ENCODE measurements at places on chromosomes 1 and 21. TPM values are rescaled to one million over a fixed set of nuclear protein-coding genes. Genes with fewer than 3 reads are reported as not detected.

DNA sequence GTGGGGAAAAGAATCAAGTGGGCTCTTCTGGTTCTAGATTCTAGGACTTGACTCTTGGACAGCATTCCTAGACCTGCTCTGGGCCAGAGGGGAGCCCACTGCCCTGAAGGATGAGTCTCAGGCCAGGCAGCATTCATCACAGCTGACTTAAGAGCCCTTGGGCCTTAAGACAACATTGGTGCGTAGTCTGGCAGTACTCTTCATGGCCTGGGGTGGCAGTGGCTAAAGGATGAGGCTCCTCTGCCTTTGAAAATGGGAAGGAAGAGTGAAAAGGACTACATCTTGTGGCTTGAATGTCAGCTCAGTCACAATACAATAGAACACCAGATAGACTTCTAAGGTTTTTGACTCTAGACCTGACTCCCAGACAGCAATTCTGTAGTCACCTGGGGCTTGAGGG is 1415.1 kb upstream of the PRMT6 start:
- no peak for DNase-seq
- H3K4me3 ChIP-seq = no peak overlapping the region
- no peaks in the 10 kb centered on the region for H3K36me3 ChIP-seq
- no peak overlapping the region for H3K27ac ChIP-seq
- no peaks in the 10 kb centered on the region for H3K27me3 ChIP-seq

- H3K27me3 ChIP-seq = peaks cover 9% of the 10 kb centered on the region
- no peaks in the 10 kb centered on the region for H3K36me3 ChIP-seq
- H3K27ac ChIP-seq = no peak overlapping the region
- no peaks in the 10 kb centered on the region for H3K4me1 ChIP-seq
- no peak overlapping the region for H3K4me3 ChIP-seq
These were observed 74.9 kb downstream of the OLFML3 start for GRCh38 chr1:114054148-114054547.

DNA sequence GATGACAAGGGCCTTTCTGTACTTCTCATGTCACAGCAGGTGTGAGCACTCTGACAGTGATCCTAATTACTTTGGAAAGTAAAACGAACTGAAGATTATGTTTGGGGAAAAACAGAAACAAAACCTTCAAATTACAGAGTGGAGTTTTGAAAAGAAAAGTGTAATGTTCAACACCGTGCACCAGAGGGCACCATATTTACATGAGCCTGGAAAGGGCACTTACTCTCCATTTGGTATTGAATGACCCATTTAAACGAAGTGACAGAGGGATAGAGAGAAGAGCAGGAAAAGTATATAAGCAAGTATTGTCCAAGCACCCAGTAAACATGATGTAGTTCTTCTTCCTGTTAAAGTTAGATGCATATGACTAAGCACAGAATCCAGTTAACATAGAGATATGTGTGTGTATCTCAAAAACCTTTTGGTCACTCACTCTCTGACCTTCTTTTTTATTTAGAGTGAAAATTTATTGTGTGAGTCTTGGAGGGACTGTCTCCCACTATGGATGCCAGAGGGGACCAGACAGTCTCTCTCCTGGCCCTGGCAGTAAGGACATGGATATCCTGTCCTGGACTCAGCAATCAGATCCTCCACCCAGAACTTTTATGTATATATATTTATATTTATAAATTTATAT is 3.8 kb upstream of the RGSL1 start:
- no peaks in the 10 kb centered on the region for H3K36me3 ChIP-seq
- no peaks in the 10 kb centered on the region for H3K27me3 ChIP-seq
- DNase-seq = peak; percentile 40
- no peak overlapping the region for H3K27ac ChIP-seq
- no peaks in the 10 kb centered on the region for H3K4me1 ChIP-seq

- no peaks in the 10 kb centered on the region for H3K4me1 ChIP-seq
- no peaks in the 10 kb centered on the region for H3K27me3 ChIP-seq
- no peak overlapping the region for H3K4me3 ChIP-seq
- no peak overlapping the region for H3K27ac ChIP-seq
- H3K36me3 ChIP-seq = no peaks in the 10 kb centered on the region
These were observed 187.8 kb downstream of the LRRIQ3 start for GRCh38 chr1:74010206-74010605.

DNA sequence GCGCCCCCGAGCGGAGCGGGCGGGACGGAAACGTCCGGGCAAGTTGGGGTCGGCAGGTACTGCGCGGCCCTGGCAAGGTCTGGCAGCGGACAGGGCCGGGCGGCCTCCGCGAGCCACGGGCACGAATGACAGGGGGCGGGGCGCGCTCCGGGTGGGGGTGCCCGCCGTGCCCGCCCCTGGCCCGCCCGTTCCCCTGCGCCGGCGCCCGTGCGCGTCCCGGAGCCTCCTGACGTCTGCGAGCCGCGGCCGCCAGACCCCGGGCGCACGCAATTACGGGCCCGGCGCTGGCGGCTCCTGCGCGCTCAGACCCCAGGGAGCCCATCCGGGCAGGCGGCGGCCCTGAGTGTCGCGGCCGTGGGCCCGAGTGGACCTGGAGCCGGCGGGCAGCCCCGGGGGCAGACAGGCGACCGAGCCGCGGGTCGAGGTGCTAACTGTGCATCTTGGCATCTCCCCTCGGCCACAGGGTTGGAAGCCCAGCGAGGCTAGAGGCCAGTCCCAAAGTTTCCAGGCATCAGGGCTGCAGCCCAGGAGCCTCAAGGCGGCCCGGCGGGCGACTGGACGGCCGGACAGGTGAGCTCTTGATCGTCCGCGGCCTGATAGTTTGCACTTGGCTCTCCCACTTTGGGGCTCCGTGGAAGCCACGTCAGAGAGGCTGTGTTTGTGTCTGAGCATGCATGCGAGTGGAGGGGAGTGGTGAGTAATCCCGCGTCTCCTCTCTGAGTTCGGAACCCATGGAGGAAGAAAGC is 918 bp downstream of the MIB2 start:
- peak overlapping the region; percentile 94 for H3K4me3 ChIP-seq
- peak; percentile 37 for DNase-seq
- peaks cover 10% of the 10 kb centered on the region for H3K36me3 ChIP-seq

- DNase-seq = peak; percentile 13
- no peak overlapping the region for H3K4me3 ChIP-seq
- H3K4me1 ChIP-seq = peaks cover 3% of the 10 kb centered on the region
- H3K36me3 ChIP-seq = peaks cover 11% of the 10 kb centered on the region
- no peak overlapping the region for H3K27ac ChIP-seq
These were observed 90.8 kb downstream of the GTF2B start for GRCh38 chr1:88800382-88801051.

GRCh38 chr1:193402037-193402436 is 215.6 kb upstream of the B3GALT2 start:
- H3K36me3 ChIP-seq = no peaks in the 10 kb centered on the region
- H3K27ac ChIP-seq = no peak overlapping the region
- H3K27me3 ChIP-seq = no peaks in the 10 kb centered on the region
- no peak overlapping the region for H3K4me3 ChIP-seq
- H3K4me1 ChIP-seq = no peaks in the 10 kb centered on the region

DNA sequence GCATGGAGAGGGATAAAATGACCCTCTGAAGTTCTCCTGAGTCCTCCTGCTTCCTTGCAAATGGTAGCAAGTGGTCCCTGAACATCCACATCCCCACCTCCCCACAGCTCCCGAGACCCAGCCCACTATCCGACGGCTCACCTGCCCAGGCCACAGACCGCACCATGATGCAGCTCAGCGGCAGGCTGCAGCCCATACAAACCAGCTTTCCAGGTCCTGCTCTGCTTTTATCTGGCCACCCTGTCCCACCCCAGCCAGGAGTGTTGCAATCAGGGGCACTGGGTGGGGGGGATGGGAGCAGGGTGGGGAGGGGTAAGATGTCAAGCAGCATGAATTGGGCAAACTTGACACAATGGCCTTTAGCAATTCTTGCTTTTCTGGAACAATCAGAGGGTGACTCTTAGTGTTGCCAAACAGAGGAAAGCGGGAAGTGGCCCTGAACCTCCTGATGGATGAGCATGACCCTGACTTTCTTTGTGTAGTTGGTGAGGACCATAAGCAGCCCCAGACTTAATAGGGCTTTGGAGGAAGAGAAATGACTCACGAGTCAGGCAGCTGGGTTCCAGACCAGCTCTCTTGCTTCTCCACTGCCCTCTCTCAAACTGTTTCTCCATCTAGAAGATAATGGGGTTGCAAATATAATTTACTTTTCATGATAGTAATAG is at the start of gene CHIT1:
CHIT1 (minus strand) TSS at position 203 of the 665 bp plus-strand sequence; CDS start at position 166, 37 bp downstream.
- no peak within 1 kb of the TSS for H3K27ac ChIP-seq
- H3K27me3 ChIP-seq = peaks cover 63% of the 10 kb centered on the region
- H3K4me3 ChIP-seq = no peak within 1 kb of the TSS
- H3K4me1 ChIP-seq = no peaks in the 10 kb centered on the region
- no peaks in the 10 kb centered on the region for H3K36me3 ChIP-seq
- peak; percentile 2 for DNase-seq

DNA sequence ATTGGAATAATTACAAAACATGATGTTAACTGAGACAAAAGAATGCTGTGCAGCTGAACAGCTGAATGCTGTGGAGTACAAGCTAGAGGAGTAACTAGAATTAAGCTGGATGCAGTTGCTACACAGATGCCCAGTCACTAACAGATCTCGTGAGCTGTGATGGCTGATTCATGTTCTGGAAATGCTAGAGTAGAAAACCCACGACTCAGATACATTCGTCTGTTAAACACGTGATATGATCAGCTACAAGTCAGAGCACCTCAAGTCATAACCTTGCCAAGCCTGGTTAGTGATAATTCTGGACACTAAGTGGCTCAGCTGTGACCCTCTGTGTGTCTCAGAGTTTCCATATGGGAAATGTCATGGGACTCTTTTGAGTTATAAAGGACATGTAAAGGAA is 89.7 kb upstream of the ESRRG start:
- peak; percentile 88 for DNase-seq
- peaks cover 11% of the 10 kb centered on the region for H3K4me1 ChIP-seq
- H3K27me3 ChIP-seq = no peaks in the 10 kb centered on the region

- H3K27ac ChIP-seq = no peak overlapping the region
- H3K27me3 ChIP-seq = no peaks in the 10 kb centered on the region
- H3K36me3 ChIP-seq = no peaks in the 10 kb centered on the region
- H3K4me3 ChIP-seq = no peak overlapping the region
These were observed 40.6 kb upstream of the MAP10 start for GRCh38 chr1:232764458-232765251.

DNA sequence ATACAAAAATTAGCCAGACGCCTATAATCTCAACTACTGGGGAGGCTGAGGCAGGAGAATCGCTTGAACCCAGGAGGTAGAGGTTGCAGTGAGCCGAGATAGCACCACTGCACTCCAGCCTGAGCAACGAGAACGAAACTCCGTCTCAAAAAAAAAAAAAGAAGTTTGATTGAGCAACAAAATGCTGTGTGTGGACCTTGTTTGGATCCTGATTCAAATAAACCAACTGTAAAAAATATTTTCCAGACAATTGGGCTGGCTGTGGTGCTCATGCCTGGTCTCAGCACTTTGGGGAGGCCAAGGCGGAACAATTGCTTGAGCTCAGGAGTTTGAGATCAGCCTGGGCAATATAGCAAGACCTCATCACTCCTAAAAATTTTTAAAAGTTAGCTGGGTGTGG is 16.8 kb downstream of the PTAFR start:
- no peak for DNase-seq
- H3K36me3 ChIP-seq = no peaks in the 10 kb centered on the region
- H3K27ac ChIP-seq = no peak overlapping the region

- peak; percentile 65 for DNase-seq
- H3K4me3 ChIP-seq = no peak overlapping the region
- no peaks in the 10 kb centered on the region for H3K36me3 ChIP-seq
- H3K27me3 ChIP-seq = peaks cover 33% of the 10 kb centered on the region
These were observed 2.2 kb downstream of the CRYBG2 start for GRCh38 chr1:26351590-26352337.

DNA sequence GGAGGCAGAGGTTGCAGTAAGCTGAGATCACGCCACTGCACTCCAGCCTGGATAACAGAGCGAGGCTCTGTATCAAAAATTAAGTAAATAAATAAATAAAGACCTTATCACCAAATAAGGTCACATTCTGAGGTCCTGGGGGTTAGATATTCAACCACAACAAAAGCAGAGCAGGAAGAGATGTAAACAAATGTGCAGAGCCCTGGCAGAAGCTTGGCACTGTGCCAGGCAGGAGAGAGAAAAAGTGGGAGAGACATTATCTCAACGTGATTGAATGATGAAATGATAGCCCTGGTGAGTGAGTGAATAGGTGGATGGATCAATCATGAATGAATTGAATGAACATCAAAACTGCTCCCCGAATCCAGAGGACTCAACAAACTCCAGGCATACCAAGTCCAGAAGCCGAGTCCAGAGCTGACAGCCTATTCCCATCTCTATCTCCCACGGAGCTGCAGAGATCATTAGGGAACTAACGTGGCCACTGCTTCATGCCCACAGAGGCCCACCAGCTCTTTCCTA is 150.7 kb downstream of the TOMM20 start:
- no peak overlapping the region for H3K4me3 ChIP-seq
- peak overlapping the region; percentile 91 for H3K27ac ChIP-seq
- no peak for DNase-seq
- no peaks in the 10 kb centered on the region for H3K36me3 ChIP-seq
- H3K4me1 ChIP-seq = peaks cover 51% of the 10 kb centered on the region

- H3K4me3 ChIP-seq = no peak overlapping the region
- no peaks in the 10 kb centered on the region for H3K36me3 ChIP-seq
- H3K4me1 ChIP-seq = no peaks in the 10 kb centered on the region
- peaks cover 44% of the 10 kb centered on the region for H3K27me3 ChIP-seq
- no peak overlapping the region for H3K27ac ChIP-seq
- no peak for DNase-seq
These were observed 86.5 kb upstream of the IFFO2 start for GRCh38 chr1:19042675-19043578.

DNA sequence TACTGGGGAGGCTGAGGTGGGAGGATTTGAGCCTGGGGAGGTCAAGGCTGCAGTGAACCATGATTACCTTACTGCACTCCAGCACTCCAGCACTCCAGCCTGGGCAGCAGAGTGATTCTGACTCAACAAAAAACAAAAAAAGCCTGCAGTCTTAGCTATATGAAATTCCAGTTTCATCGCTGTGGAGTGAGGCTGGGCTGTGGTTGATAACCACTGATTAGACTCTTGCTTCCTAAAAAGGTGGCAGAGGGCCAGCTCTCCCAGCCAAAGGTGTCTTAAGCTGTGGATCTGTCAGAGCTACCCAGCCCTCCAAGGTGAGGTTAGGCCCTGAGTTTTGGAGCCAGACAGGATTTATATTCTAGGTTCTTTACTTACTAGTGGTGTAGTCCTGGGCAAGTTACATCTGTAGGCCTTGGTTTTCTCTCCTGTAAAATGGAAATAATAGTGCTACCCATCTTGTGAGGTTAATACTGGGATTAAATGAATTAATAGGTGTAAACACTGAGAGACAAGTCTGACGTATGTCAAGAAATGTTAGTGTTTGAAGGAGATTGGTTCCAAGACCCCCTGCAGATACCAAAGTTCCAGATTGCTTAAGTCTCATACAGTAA is 35.9 kb downstream of the TMCC2 start:
- H3K36me3 ChIP-seq = no peaks in the 10 kb centered on the region
- DNase-seq = peak; percentile 51
- H3K4me3 ChIP-seq = no peak overlapping the region
- peaks cover 22% of the 10 kb centered on the region for H3K4me1 ChIP-seq
- H3K27ac ChIP-seq = no peak overlapping the region
- H3K27me3 ChIP-seq = no peaks in the 10 kb centered on the region

The PALMD gene
- total RNA-seq = 1.1 TPM

The STIL gene
- 17.2 TPM for total RNA-seq

The LENEP gene
- total RNA-seq = not detected

The TMEM81 gene
- 1.8 TPM for total RNA-seq

The APOBEC4 gene
- total RNA-seq = not detected

The CYP4A22 gene
- total RNA-seq = not detected

The EPHA8 gene
- total RNA-seq = not detected

The KRTAP13-2 gene
- total RNA-seq = not detected

The LCE2C gene
- not detected for total RNA-seq

The CTBS gene
- 5.9 TPM for total RNA-seq

The NBPF6 gene
- not detected for total RNA-seq
